LoVo (cell line): ENCODE measurements at places on chromosomes 7 and 10.

DNA sequence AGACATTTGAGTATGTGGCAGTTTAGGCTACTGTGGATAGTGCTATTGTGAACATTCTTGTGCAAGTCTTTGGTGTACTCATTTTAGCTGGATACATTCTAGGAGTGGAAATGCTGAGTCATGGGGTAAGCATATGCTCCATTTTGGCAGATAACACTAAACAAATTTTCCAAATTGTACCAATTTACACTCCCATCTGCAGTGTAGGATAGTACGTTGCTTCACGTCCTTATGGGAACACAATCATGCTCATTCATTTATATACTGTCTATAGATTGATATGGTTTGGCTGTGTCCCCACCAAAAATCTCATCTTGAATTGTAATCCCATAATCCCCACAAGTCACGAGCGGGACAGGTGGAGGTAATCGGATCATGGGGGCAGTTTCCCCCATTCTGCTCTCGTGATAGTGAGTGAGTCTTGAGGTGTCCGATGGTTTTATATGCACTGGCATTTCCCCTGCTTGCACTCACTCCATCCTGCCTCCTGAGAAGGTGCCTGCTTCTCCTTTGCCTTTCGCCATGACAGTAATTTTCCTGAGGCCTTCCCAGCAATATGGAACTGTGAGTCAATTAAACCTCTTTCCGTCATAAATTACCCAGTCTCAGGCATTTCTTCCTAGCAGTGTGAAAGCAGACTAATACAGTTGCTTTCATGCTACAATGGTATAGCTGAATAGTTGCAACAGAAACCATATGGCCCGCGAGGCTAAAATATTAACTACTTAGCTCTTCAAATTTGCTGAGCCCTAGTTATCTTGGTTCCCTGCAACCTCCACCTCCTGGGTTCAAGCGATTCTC is 25.6 kb downstream of the RNF216 start:
- no peak for DNase-seq

DNA sequence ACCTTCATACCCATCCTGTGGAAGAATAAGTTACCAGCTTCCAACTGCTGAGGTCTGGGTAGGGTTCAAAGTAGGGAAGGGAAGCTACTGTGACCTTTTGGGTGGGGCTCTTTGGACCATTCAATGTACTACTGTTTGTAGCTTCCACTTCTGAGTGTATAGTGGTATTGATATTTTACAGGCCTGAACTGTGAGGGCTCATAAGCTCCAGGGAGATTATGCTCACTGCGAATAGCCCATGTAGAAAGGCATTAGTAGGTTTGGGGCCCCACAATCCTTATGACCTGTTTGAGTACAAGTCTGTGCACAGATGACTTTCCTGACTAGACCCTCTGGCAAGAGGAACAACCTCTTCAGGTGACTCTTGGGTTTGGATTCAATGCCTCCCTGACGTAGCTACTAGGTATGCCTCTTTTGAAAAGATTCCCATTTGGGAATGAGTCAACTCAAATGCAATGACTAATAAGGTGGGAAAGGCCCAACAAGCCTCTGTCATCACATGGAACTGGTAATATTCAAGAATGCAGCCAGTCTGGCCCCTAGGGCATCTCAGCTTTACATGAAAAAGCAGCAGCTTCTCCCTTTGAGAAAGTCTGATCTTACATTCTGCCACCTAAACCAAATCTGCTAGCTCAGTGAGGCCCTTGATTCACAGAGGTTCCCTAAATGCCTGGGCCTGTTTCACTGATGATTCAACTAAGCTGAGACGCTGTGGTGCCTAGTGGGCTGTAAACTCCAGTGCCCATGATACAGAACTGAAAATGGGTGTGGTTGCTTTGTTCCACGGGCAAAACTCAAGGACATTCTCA is 79.8 kb downstream of the ABI1 start:
- peak; percentile 53 for DNase-seq

GRCh38 chr7:50914460-50914859 is 131.8 kb upstream of the GRB10 start:
- no peak for DNase-seq

DNA sequence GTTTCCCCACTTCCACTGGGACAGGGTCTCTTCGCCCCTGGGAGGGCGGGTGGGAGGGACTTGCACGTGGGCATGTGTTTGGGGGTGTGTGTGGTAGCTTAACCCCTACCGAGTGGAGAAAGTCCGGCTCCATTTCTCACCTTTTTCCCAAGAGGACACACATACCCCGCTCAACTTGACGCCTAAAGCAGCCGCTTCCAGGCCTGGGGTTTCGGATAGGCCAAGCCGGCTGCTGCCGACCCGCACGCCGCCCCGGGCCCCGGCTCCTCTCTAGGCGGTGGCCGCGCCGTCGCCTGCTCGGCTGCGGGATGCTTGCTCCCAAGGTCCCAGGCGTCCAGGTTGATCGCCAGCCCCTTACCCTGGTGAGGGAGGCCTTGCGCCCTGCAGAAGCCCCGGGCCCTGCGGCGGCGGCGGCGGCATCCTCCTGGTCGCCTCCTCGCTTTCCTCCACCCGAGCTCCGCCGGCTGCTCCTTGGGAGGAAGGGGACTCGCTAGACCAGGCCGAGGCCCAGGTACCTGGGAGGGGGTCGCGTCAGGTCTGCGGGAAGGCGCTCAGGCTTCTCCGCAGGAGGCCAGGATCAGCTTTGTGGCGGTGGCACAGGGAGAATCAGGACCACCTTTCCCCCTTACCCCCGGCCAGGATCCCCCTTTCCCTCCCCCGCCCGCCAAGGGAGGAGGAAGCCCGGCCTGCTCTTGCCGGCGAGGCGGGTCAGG is 3.2 kb upstream of the GATA3 start:
- no peak for DNase-seq

DNA sequence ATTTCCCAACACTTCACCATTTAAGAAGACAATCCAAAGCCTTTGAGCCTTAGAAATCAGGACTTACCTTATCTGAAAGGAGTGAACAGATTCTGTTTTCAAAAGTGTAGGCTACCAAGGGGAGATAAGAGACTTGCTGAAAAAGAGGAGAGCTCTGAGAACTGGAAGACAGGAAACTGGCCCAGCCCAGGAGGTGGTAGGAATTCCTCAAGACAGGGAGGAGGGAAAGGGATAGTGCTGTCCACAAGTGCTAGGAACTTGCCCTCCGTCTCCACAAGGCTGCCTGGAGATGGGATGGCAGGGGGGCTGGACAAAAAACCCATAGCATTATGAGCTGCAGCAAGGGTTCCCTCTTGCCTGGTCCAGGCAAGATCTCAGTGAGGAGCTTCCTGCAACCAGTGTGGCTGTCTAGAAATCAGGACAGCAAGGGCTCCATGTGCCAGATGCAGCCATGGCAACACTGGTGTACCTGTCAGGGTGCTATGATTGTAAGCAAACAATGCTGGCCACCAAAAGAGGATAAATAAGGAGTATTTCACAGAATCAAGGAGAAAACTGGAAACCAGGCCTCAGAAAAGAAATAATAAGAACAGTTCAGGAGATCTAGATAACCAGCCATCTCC is 22.7 kb upstream of the FRMD4A start:
- DNase-seq, result no peak

- DNase-seq, result no peak
These were observed 59.1 kb upstream of the SMNDC1 start for GRCh38 chr10:110363572-110364411.

DNA sequence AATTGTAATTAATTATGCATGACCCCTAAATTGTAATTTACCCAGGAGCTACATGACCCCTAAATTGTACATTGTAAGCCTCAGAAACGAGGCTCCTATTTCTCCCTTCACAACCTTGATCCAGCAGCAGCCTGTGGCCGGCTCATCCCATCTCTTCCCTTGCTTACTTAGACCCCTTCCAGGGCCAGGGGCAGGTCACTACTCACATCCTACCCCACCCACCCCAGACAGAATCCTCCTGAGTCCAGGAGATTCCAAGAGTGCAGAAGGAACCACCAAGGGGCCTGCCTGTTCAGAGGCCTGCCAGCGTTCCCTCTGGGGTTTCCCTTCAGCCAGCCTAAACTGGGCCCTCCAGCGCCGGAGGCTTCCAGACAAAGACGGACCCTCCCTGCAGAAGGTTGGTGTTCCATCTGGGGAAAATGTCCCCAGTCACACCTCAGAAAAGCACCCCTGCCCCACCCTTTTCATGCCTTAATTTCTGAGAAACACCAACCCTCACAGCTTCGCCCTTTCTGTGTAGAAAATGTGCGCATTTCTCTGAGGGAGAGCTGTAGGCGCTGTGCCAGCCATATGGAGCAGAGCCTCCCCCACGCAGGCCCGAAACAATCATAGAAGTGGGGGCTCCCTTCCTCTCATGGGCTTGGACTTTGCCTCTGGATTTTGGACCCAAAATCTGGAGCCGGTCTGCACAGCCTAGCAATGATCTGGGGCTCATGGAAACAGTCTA is 19.2 kb downstream of the LEP start:
- DNase-seq, result no peak

DNA sequence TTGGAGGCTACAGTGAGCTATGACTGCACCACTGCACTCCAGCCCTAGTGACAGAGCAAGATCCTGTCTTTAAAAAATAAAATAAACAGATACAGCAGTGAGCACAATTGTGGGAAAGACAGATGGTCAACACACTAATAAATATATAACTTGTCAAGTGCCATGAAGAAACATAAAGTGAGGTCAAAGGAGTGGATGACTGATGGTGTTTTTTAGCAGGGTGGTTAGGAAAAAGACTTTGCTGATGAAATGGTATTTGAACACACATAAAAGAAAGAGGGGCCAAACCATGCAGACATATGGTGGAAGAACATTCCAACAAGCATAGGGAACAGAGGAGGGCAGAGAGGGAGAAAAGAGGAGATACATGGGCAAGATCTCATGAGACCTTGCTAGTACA is 392.7 kb upstream of the AUTS2 start:
- no peak for DNase-seq

- no peak for DNase-seq
These were observed 27.4 kb upstream of the GNAI1 start for GRCh38 chr7:80107278-80107677.

GRCh38 chr7:114047889-114048288 is 129.1 kb upstream of the PPP1R3A start:
- DNase-seq, result no peak

DNA sequence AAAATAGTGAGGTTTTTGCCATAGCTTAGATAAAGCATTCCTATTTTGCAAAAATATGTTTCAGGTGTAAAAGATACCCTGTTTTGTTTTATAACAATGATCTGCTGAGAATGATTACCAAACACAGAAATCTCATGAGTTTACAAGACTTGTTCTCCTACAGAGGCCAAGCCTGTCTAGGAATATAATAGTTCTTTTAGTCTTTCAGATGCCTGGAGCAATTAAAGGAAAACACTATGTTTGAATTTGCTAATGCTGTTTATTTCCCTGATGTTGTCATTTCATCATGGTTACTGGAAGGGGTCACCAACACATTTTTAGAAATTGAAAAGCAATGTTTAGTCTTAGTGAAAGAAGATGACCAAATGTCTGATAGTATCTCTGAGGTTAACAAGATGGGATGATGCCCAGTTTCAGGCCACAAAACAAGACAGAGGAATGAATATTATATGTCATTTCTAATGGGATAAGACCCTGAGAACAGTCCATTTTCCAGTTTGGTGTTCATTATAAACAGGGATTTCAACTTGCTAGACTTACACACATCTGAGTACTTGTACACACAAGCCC is 559.9 kb downstream of the INHBA start:
- no peak for DNase-seq
